Activated B cell treated with CpG ODN at 0.5 μM for 24 hours (primary cell): ENCODE measurements at places on chromosomes 5 and 9.

- DNase-seq = no peak
These were observed 15.1 kb downstream of the ERCC6L2 start for GRCh38 chr9:95890594-95890993.

- no peak for DNase-seq
These were observed 185.7 kb downstream of the GAPVD1 start for GRCh38 chr9:125447202-125447802.

DNA sequence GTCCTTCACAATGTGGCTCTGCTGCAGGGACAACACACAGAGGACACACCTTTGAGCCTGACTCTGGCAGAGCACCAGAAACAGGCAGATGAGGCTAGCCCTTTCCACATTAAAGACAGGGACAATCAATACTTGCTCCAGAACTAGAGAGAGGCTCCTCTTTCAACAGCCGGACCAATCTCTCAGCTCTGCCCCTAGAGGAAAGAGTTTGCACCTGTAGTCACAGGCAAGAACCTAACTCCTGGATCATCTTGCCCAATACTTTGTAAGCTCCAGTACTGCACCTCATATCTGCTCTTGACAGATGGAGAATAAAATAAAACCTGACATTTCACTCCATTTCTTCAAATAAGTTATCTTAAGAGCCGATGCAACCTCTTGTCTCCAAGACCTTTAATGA is 52.1 kb downstream of the EPB41L4A start:
- DNase-seq = no peak

DNA sequence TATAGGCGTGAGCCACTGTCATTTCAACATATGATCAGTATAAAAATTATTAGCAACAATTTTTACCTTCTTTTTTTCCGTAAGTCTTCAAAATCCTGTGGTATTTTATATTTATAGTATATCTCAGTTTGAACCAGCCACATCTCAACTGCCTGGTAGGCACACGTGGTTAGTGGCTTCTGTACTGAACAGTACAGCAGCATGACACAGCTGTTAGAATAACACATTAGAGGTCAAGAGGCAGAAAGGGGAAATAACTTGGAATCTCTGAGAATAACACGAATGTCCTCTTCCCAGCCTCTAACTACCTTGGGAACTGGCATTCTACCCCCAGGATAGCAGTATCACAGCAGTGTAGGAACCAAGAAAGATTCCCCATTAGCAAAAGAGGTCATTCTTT is 108.5 kb upstream of the IQGAP2 start:
- no peak for DNase-seq

- no peak for DNase-seq
These were observed 4.3 kb upstream of the MTMR12 start for GRCh38 chr5:32317041-32317440.

DNA sequence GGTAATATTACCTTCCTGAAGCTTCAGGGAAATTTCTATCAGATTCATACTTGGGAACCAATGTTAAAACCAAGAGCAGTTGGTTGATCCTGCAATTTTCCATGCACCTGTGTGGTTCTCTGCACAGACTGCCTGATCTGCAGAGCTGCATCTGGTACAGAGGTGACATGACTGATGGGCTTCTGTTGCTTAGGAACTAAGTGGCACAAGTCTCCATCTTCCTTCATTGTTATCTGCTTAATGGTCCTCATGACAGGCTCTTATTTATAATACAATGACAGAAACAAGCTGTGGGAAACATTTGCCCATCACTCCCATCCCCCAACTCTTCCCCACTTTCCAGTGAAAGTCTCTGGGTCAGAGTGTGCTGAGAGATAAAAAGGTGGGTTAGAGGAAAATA is 799.1 kb downstream of the TAF11L14 start:
- DNase-seq = no peak

- DNase-seq = no peak
These were observed 91.1 kb upstream of the RNF180 start for GRCh38 chr5:64074533-64074932.

GRCh38 chr9:11039006-11039405 is 426.2 kb upstream of the PTPRD start:
- DNase-seq = no peak

GRCh38 chr5:59496524-59497134 is 396.9 kb downstream of the PDE4D start:
- DNase-seq = no peak

DNA sequence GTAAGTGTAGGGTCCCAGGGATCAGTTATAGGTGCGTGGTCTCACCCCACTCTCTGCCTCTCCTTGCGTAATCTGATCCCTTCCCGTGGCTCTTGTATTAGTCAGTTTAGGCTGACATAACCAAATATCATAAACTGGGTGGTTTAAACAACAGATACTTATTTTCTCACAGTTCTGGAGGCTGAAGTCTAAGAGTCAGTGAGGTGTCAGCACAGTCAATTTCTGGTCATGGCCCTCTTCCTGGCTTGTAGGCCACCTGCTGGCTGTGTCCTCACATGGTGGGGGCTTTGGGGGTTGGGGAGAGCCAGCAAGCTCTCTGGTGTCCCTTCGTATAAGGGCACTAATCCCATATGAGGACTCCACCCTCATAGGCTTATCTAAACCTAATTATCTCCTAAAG is 32.3 kb downstream of the CARTPT start:
- DNase-seq = no peak

DNA sequence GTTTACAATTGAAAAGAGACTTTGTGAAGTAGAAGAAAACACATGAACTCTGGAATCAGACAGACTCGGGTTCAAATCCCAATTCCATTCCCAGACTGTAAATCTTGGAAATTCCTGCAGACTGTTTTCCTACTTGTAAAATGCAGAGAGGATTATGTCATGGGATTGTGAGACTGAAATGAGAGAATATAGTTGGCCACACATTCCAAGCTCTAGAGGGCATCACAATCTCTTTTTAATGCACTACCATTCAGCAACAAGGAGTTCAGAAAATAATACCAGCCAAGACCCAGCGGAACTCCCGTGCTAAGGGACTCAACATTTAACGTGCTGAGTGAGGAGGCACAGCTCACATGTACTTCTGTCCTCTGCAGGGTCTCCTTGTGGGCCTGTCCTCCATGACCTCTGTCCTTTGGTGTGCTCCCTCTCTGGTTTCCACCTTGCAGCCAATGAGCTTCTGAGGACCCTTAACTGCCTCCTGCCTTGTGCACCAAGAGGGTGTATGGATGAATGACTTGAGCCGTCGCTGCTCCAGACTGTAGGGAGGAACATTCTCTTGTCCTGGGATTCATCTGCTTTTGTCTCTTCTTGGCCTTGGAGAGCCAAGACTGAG is 263.5 kb downstream of the NTRK2 start:
- no peak for DNase-seq

GRCh38 chr9:77726814-77727213 is 78.7 kb upstream of the GNA14 start:
- no peak for DNase-seq

DNA sequence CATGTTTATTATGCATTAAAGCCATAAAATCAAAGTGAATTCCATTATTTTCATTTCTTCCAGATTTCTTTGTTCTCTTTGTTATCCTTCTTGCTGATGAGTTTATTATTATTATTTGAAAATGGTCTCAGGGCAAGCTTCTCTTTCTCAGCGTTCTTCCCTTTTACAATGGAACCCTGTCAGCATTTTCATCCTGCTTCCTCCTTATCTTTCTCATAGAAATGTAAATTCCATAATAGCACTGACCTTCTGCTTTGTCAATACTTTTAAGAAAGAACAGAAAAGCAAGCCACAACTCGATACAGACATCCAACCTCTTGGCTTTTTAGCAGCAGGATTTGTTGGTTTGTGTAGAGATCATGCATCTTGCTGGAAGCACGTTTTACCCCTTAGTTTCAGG is 114.0 kb upstream of the BASP1 start:
- no peak for DNase-seq

DNA sequence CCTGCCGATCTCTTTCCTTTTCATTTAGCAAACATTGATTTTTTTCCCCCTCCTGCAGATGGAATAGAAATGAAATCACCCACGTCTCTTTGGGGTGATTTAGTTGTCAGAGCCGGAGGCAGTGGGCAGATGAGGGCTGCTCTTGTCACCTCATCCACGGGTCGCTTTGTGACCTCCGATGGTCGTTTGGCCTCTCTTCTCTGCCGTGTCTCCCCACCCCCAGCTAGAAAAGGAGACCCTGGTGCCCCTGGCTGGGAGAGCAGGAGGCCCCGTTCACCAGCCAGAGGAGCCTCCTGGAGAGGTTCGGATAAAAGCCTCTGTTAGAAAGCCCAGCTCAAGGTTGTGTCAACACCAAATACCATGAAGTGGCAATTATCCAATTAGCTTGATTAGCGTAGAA is 21.6 kb upstream of the RXRA start:
- no peak for DNase-seq

- no peak for DNase-seq
These were observed 110.9 kb upstream of the ADAMTSL1 start for GRCh38 chr9:18362901-18363685.

DNA sequence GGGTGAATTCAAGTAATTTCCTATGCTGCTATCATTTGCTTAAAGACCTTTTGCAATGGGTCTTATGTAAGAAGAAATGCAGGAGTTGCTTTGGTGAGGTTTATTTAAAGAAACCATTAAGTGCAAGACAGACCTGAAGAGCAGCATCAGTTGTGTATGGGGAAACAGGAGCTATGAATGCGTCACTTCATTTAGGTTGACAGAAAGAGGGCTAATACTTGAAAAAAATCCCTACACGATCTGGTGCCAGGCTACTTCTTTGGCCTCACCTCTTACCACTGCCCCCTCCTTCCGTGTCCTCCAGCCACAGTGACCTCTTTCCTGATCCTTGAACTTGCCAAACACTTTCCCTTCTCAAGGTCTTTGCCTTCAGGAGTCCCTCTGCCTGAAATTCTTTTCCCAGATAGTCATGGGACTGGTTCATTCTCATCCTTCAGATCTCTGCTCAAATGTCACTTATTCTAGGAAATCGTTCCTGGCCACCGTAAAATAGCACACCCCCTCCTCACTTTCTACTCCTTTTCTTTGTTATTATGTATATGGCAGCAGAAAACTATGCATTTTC is 1.4 kb upstream of the JAK2 start:
- no peak for DNase-seq

DNA sequence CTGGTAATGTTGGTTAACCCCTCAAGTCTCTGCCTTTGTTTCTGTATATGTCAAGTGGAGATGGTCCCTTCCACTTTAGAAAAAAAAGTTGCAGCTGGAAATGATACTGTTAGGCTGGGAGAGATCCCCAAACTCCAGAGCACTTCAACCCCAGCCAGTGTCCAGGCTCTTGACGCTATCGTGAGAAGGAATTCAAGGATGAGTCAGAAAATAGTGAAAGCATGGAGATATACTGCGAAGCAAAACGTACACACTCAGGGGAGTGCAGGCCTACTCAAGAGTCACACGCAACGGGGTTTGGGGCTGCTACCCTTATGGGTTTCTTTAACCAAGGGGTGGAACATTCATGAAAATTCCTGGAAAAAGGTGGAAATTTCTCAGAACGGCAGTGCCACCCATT is 24.9 kb downstream of the KCNV2 start:
- no peak for DNase-seq

- DNase-seq = peak; percentile 99
These were observed at the start of gene TNIP1 for GRCh38 chr5:151080613-151081430. Gene TNIP1, minus strand, starts transcription at chr5:151081034. Its CDS starts 15,939 bp downstream, at chr5:151065095.

DNA sequence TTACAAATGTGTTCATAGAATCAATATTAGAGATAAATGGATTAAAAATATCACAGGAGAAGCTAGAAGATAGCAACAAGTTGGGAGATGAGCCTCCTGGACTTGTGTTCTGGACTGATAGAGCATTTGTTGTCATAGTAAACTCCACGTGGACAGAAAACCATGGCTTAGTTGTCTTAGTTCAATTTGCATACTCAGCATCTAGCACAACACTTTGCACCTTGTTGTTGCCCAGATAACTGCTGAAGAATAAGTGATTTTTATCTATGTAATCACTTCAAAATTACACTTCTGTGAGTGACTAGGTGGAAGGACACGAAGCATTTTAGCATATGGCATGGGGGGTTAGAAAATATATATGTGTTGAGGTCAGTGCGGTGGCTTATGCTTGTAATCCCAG is 4.0 kb downstream of the RANBP3L start:
- DNase-seq = no peak

DNA sequence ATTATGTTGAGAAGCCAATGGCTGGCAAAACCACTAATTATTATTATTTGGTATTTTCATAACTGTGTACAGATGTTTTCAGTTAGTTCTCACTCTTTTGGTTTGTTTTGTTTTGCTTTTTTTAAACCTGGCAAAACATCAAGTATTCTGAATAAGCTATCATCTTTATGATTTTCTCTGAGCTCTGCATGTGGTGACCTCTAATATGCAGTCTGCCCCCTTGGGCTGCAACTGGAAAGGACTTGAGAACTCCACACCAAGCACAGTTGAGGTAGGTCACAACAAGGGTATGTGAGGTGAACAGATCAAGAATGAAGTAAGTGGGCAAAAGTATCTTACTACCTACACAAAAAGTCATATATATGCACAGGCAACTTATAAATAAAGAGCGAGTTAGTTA is 202.2 kb downstream of the NFIB start:
- no peak for DNase-seq

- DNase-seq = no peak
These were observed 47.4 kb downstream of the ANKRD33B start for GRCh38 chr5:10611290-10611689.

GRCh38 chr9:7862170-7862569 is 62.6 kb upstream of the DMAC1 start:
- DNase-seq = no peak

- no peak for DNase-seq
These were observed 197.8 kb upstream of the NREP start for GRCh38 chr5:111954516-111955395.

DNA sequence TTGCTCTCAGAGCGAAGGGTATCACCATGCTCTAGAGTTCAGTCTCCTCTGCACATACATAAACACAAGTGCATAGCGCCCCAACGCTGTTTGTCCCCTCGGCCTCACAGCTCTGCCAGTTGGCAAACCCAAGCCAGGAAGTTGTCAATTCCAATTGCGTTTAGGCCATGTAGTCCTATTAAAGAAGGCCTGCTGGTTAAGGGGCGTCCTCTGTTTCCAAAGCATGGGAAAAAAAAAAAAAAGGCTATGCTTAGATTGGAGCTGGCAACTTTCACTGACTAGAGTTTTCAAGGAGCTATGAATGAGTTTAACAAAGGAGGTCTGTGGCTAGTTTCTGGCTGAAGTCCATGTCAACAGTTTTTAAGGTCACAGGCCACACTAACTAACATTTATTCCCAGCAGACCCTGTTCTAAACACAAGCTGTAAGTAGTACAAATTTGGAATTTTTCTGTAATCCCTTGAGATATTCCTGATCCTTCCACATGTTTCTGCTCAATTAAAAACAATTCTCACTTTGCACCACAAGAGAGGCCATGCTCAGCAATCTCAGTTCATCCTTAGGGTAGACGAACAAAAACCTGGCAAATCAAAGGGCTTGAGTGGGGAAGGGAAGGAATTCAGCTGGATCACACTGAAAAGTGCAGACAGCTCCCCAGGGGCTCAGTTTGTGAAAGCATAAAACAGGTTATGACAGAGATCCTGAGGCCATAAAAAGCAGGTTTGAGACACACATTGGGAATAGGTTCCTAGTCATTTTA is 187.7 kb downstream of the DENND1A start:
- DNase-seq = no peak

DNA sequence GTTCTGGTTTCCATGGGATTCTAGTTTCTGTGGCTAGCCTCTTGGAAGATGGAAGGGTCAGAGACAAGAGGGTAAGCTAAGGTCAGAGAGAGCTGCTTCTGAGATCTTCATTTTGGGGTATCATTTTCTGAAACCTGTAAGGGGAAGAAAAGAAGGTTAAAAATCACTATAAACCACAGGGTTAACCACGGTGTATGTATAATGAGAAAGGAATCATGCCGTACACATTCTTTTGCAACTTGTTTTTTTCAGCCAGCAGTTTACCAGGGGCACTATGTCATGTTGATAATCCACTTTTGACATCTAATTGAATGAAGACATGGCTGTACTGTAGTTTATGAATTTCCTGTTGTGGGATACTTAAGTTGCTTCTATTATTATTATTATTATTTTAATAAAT is 164.4 kb downstream of the FOCAD start:
- no peak for DNase-seq
